ENCODE measurements at places on chromosomes 12 and 14.

GRCh38 chr12:19706936-19707335, 267.6 kb downstream of the AEBP2 start:
- no peak for DNase-seq

GRCh38 chr12:80241576-80242273, 142.4 kb downstream of the OTOGL start:
- DNase-seq: no peak

GRCh38 chr12:76544601-76545261, 14.8 kb downstream of the OSBPL8 start:
- no peak for DNase-seq

DNA sequence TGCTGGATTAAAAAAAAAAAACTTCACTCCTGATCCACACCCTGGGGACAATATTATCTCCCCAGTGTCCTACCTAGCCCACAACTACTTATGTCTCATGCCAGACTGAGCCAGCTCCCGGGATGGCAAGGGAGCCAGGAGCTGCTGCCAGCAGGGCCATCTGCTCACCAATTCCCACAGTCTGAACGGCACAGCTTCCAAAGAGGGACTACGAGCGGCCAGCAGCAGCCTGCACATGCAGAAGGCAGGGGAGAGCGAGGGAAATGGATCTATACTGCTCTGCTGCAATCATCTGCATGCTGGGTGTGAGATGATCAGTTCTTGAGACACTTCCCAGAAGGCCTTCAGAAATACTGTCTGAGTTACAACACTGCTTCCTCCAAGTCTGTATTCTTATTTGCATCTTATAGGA, 11.1 kb downstream of the SSH1 start:
- no peak for DNase-seq

- no peak for DNase-seq
Observed at GRCh38 chr14:89586258-89587135, 169.5 kb upstream of the FOXN3 start.

GRCh38 chr12:70698345-70698744, 61.1 kb upstream of the PTPRB start:
- DNase-seq: no peak

- no peak for DNase-seq
Observed at GRCh38 chr14:100703386-100704220, 23.1 kb upstream of the DLK1 start.

GRCh38 chr14:28975084-28975483, 208.5 kb downstream of the FOXG1 start:
- DNase-seq: no peak

GRCh38 chr12:12331244-12331771, 18.7 kb downstream of the MANSC1 start:
- no peak for DNase-seq

DNA sequence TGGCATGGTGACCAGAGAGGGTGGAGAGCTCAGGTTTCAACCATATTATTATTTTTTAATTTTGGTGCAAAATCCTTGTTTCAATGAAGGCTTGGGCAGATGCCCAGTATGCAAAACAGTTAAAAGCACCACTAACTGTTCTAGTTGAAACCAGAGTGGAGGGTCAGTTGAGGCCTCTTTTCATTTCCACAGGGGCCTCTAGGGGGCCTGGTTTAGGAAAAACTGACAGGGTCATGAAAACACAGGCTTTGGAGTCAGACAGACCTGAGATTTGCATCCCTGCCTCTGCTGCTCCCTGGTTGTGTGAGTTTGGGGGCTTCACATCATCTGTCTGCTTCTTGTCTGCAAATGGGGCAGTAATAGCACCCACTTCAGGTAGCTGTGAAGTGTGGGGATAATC, 3.3 kb upstream of the RPH3A start:
- DNase-seq: no peak

GRCh38 chr12:2696136-2696535, 98.6 kb upstream of the FKBP4 start:
- DNase-seq: no peak

DNA sequence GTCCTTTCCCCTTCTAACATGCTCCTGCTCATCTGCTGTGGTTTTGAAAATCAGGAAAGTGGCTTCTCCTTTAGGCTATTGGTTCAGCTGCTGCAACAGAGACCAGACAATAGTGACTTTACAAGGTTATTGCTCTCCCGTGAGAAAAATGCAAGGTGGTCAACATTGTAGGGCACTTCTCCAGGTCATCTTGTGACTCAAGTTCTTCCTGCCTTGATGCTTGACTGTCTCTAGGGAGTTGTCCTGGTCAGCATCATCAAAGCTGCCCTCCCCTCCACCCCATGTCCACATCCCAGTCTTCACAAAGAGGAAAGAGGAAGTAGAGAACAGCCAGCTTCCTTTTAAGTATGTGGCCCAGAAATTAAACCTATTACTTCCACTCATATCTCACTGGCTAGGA, 3.9 kb upstream of the TMEM63C start:
- DNase-seq: no peak

- DNase-seq: no peak
Observed at GRCh38 chr12:79439175-79439825, 251.5 kb downstream of the PAWR start.

DNA sequence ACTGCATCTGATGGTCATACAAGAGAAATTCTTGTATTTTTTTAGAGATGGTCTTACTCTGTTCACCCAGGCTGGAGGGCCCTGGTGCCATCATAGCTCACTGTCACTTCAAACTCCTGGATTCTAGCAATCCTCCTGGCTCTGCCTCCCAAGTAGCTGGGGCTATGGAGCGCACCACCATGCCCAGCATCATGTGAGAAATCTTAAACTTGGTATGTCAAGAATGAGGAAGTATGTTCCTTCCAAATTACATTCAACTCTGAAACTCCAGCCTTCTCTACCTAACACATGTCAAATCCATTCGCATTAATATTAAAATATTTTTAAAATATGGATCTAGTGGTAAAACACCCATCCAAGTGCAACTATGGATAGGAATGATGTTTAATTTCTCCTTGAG, 27.5 kb upstream of the CDKN3 start:
- no peak for DNase-seq

Data from CD4-positive, alpha-beta T cell treated with Interleukin-1 beta for 1 hour (primary cell).